ENCODE measurements at places on chromosomes 1 and 21.

- no peak for DNase-seq
Observed at GRCh38 chr1:42740851-42741580, 980 bp upstream of the CLDN19 start.

DNA sequence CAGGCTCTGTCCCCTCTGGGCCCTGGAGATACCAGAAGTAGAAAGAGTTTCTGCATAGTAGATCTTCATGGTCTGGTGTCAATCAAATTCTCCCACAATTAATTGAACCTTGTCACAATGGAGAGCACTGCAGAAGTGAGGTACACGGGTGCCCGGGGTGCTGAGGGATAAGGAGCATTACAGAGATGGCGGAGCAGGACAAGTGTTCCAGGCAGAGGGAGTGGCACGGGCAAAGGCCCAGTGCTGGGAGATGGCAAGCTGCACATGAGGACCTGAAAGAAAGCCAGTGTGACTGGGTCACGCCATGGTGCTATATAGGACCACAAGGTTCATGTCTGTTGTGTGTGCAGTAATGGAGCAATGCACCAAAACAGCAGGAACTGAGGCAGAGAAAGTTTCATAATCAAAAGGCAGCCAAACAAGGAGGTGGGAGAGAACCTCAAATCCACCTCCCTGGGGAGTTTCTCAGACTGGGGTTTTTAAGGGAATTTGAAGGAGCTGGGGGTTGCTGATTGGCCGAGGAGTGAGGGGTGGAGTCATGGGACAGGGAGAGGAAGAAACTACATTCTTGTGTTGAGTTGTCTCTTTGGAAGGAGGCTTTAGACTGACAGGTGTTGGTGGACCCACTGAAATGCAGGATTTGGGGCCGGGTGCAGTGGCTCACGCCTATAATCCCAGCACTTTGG, 27.7 kb downstream of the ACOT11 start:
- no peak for DNase-seq

DNA sequence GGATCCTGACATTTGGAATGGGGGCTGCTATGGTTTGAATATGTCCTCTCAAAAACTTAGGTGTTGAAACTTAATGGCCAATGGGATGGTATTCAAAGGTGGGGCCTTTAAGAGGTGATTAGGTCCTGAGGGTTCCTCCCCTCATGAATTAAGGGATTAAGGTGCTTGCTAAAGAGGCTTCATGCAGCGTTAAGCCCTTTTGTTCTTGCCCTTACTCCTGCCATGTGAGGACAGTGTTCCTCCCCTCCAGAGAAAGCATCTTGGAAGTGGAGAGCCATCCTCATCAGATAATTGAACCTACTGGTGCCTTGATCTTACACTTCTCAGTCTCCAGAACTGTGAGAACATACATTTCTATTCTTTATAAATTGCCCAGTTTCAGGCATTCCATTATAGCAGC, 146.6 kb downstream of the KCNJ6 start:
- DNase-seq: no peak

- DNase-seq: no peak
Observed at GRCh38 chr1:56199061-56199460, 380.3 kb downstream of the PLPP3 start.

DNA sequence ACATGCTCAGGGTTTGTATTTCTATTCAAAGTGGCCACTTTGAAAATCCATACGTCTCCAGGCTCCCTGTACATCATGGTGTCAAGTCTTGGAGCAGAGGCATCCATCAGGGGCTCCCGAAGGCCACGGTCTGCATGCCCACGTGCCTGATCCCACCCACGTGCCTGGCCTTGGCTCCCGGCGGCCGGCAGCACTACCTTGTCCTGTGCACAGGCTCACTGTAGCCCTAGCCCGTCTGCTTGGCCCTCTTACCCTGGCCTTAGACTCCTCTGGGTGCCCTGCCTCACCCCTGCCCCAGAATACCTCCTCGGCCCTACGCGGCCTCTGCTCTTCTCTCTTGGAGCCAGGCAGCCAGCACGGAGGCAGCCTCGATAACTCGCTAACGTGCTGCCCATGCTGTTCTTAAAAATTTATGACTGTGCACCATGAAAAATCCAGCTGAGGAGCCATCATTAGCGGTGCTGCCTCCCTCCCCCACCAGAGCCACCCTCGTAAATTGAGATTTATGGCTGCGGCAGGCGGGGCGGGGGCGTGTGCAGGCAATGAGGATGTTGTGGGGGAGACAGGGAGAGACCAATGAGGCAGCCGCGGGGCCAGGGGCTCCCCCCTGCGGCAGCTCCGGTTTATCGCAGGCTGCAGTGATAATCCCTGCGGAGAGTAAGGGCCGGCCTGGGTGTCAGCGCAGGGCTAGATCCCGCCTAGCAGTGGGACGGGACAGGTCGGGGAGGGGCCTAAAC, 24.6 kb downstream of the DMAP1 start:
- no peak for DNase-seq

DNA sequence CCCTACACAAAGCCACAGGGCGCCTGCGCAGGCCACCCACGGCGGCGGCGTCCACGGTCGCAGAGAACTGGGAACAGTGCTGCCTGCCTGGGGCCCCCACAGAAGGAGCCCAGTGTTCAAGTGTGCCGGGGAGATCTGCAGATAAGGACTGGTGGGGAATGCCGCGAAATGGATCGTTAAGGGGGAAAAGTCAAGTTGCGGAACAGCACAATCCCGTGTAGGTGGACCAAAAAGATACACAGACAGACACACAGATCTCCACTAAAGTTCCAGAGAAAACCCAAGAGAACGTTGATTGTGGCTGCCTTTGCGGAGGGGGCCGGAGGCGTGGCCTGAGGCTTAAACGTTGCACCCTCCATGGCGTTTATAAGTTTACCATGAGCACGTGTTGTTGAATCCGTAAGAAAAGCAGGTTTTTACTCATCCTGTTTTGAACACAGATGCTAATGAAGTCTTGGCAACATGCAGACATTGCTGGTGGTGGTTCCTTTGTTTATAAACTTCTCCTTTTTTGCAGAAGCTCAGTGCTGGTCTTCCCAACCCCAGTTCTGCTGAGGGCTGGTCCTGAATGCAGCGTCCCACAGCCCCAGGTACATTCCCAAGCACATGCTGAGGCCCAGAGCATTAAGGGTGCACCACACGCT, 4.1 kb downstream of the SPATC1L start:
- no peak for DNase-seq

GRCh38 chr1:158793604-158794003, 12.6 kb upstream of the OR6N2 start:
- no peak for DNase-seq

DNA sequence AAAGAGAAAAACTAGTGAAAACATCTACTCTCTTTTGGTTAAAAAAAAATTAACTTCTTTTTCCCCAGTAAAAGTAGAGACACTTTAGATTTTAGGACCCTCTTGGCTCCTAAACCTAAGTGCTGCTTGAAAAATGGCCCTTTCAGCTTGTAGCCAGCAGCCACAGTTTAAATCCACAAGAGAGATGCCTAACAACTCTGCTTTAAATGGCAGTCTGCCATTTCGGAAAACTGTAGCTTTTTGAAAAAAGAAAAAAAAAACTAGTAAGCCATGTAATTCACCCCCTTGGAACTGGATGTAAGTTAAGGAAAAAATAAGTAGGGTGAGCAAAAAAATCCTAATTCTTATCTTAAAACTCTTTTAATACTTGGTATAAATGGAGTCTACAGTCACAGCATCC, 56.0 kb downstream of the LHX9 start:
- DNase-seq: no peak

DNA sequence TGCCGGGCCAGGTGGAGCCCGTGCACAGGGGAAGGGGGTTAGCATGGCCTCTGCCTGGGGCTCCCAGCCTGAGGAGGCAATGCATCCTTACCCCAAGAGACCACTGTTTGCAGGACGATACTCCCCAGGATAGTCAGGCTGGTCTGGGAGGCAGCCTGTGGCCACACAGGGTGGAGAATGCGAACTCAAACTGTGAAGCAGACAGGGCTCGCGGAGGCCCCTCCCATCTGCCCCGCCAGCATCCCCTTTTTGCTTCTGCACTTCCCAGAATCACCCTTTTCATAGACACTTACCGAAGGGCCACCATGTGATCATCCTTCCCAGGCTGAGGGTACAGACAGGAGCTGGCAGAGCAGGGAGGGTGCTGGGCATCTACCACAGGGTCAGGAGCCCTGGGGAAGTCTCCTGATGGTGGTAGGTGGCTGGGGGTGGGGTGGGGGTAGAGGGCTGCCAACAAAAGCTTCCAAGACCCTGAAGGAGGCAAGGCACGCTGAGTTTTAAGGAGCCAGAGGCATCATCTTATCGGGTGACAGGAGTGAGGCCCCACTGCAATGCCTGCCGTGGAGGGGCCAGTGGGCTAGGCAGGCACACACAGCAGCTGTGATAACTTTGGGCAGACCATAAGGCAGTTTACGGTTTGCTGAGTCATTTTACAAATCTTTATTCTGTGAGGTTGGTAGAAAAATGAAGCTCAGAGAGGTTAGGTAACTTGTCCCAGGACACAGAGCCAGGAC, 31.3 kb upstream of the BTG2 start:
- no peak for DNase-seq

- no peak for DNase-seq
Observed at GRCh38 chr1:4980211-4980610, 325.8 kb downstream of the AJAP1 start.

DNA sequence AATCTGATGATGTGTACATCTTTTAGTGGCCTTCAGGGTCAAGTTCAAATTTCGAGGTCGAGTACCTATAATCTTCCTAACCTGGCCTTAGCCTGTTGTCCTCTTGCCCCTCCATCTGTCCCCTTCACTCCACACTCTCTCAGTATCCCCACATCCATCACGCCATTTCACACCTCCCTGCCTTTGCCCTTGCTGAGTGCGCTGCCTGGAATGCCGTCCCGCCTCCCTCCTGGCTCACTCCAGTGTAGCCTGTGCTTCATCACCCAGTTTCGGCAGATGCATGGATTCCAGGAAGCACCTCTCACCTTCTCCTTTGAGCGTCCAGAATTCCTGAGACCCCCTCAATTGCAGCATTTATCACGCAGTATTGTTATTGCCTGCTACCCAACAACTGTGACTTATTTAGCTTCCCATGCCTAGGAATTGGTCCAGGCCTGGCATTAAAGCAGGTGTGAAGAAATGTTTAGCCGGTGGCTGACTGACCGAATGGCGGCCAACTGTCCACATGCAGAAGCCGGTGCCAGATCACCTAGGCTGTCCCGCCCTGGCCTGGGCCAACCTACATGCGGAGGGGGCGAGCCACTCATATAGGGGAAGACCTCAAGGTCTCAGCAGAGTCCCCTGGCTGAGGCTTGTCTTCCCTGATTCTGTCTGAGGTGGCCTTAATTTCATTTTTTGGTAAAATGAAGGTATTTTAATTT, 34.5 kb downstream of the MYOM3 start:
- no peak for DNase-seq

DNA sequence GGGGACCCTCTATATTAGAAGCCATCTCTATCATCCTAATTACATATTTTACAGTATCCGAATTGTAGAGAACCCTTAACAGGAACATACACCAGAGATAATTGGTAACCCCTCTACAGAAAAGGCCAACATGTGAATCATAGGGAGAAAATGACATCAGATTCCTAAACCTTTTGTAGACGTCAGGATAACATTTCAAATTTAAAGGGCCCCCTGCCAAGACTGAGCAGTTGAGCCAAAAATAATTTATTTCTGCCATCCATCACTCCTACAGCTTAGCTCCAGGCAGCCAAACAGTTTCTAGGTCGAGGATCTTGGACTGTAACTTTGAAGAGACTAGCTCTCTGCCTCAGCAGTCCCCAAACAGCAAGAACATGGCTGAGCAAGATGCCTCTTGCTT, 21.2 kb downstream of the ZNF697 start:
- DNase-seq: no peak

GRCh38 chr1:30375156-30375555, 348.2 kb downstream of the MATN1 start:
- DNase-seq: no peak

DNA sequence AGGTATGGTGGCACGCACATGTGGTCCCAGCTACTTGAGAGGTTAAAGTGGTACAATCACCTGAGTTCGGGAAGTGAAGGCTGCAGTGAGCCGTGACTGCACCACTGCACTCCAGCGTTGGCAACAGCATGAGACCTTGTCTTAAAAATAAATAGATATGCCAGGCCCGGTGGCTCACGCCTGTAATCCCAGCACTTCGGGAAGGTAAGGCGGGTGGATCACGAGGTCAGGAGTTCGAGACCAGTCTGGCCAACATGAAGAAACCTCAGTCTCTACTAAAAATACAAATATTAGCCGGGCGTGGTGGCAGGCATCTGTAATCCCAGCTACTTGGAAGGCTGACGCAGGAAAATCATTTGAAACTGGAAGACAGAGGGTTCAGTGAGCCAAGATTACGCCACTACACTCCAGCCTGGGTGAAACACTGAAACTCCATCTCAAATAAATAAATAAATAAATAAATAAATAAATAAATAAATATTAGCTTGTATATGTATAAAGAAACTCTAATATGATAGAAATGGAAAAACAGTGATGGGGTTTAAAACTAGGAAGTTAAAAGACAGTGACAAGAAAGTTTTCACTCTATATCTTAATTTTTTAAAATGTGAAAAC, 18.8 kb downstream of the GATAD2B start:
- DNase-seq: no peak

DNA sequence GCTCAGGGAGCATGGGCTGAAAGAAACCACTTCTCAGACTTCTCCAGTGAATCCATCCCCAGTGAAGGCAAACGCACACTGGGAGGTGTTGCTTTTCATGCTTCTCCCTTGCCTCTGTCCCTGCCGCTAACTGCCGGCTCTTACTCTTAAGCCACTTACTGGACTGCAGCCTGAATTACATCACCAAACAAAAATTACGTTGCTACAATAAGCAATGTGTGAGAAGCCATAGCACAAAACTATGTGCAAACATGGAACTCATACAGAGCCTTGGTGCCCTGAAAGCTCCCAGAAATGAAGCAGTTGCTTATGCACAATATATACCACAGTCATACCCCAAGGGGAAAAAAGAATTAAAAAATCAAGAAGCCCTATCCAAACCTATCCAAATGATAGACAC, 375.2 kb downstream of the KCNH1 start:
- DNase-seq: no peak

- no peak for DNase-seq
Observed at GRCh38 chr1:70486676-70487458, 75.8 kb downstream of the CTH start.

- no peak for DNase-seq
Observed at GRCh38 chr1:179082333-179082998, 596 bp downstream of the TOR3A start.

DNA sequence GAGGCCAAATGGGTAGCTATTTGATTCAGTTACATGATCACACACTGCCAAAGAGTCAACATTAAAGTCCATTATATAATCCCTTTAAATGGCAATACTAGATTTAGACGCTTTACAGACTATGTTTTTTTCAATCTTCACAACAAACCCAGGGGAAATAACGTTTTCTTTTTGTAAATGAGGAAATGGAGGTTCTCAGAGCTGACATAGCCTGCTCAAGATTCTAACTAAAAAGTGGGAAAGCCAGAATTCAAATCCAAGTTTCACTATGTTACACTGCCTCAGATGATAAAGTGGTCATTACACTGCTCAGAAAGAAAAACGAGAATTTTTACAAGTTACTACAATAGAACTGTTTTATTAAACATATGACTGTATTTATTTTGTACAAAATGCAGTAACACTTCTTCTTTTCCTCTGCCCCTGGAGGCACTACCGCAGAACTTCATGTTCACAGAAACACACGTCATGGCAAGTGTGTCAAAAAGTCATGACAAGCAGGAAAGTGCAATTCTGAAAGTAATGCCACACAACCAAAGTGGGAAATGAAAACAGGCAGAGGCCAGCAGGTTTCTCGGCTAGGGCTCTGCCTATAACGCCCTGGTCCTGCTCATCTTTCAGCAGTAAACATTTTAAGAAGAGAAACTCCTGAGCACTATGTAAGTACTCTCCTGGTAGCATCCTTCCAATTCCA, 19.0 kb downstream of the THEMIS2 start:
- no peak for DNase-seq

- DNase-seq: no peak
Observed at GRCh38 chr1:206678490-206678889, 6.2 kb upstream of the MAPKAPK2 start.
